ENCODE measurements at places on chromosomes 3 and 15.

DNA sequence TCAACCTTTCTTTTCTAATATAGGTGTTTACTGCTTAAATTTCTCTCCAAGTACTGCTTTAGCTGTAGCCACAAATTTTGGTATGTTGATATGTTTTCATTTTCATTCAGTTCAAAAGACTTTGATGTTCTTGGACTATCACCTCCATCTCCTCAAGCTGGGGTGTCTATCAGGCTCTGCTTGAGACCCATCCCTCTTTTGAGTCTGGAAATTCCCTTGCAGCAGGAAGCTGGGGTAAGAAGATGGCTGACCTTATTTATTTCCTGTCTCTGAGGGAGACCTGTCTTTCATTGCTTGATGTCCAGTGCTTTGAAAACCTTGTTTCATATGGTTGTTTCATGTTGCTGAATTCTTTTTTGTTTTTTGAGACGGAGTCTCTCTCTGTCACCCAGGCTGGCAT is 60.5 kb upstream of the ADPGK start:
- no peak for DNase-seq

DNA sequence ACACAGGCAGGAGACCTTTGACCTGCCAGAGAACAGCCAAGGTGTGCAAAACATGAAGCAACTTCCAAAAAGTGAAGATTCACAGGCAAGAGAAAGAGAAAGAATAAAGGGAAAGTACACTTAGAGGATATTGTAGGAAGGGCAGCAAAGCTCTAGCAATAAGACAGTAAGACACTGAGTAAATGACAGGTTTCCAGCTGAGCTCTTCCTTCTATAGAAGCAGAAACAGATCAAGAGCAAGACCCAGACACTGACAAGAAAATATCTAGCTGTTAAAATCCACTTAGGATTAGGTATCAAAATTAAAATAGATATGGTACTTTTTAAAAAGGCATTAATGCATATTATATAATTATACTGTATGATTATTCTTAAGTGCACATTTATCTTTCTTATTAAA is 333.4 kb downstream of the RAP2B start:
- DNase-seq = no peak

- DNase-seq = no peak
These were observed 658.8 kb downstream of the EDEM1 start for GRCh38 chr3:5846261-5846660.

DNA sequence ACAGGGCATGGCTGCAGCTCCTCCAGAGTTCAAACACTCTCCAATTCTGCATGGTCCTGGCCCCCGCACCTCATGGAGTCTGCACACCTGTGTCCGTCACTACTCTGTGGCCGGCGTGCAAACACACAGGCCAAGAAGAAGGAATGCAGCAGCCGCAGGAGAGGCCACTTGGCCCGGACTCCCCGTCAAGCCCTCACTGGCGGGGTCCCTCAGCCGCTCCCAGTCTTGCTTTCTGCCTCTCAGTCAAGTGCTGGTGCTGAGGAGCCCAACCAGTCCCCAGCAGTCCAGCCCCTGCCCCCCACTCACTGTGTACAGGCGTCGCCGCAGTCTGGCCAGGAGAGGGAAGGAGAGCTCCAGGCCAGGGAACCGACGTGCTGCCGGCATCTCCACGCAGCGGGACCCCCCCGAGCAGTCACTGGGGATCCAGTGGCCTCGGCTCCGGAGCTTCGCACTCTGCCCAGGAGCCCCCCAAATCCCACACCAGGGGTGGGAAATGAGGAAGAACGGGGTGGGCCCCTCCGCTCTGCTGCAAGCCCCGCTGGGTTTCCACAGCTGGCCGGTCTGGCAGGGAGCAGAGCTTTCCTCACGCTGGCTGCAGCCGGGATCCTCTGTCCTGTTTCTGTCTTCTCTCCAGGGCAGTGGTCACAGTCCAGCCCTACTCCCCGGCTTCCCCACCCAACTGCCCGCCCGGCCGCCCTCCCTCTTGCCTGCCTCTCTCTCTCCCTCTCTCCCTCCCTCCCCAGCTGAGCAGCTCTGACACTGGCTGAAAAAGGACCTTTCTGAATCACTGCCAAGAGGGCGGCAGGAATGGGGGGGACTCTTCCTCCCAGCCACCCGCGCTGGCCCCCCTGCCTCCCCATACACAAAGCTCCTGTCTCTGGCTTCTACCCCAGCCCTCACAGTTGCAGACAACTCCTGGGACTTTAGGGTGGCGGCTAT is 16.0 kb downstream of the TNK2 start:
- DNase-seq = no peak

DNA sequence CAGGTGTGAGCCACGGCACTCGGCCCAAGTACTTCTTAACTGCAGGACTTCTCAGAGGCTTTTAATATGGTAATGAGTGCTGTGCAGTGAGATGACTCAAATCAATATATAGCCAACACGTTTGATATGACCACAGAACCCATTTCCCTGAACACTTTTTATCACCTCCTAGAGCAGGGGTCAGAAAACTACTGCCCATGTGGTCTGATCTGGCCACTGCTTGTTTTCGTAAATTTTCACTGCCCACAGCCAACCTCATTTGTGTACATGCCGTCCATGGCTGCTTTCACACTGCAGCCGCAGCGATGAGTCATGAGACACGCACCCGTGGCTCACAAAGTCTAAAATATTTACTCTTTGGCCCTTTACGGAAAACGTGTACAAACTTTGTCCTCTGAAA is 179.2 kb downstream of the RORA start:
- DNase-seq = no peak

DNA sequence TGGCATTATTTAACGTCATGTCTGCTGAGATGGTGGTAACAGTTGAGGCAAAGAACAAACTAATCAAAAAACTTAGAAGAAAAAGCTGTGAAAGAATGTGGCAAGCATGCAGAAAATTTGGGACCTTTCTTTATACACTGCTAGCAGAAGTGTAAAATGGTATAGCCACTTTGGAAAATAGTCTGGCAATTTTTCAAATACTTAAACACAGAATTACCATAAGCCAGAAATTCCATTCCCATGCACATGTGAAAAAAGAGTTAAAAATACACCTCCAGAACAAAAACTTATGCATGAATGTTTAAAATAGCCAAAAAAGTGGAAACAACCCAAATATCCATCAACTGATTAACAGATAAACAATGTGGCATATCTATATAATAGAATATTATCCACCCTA is 613.3 kb downstream of the TBL1XR1 start:
- no peak for DNase-seq

DNA sequence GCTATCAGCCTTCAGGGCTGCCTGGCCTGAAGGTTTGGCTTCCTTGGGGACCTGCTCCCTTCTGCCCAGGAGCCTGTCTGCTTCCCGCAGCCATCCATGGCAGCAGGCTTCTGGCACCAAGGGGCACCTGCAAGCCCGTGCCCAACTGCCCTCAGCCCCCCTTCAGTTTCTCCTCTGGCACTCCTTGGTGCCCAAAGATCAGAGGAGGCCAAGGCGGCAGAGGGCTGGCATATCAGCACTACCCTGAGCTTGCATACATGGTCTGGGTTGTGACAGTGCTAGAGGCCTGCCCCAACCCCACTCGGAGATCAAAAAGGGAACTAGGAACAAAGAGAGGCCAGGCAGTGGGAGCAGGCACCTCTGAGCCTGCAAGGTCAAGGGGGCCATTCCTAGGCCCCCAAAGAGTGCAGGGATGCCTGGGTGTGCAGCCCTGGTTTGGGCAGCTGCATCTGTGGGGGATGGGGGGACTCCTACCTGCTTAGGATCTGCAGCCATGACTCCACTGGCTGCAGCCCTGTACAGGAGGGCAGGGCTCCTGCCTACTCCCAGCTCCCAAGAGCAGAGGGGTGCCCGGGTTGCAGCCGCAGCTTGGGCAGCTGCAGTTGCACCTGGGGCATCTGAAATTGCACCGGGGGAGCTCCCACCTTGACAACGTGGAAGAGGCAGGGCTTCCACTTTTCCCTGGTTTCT is 76.2 kb upstream of the TP63 start:
- no peak for DNase-seq

DNA sequence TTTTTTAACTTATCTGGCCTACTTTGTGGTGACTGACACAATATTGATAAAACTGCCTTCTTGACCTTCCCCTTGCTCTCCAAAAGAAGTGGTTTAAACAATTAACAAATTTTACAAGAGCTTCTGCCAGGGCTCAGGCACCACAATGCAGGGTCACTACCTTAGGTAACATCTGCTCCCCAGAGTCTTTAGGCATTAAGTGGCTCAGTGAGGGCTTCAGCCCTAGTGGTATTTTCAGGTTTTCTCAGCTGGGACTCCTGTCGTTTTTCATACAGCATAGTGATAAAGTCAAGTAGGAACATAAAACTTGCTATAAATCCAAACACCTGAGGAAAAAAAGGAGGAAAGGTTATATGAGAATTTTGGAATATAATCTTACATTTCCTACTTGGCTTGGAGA is 18.9 kb downstream of the CMTM6 start:
- no peak for DNase-seq

- DNase-seq = no peak
These were observed 93.3 kb downstream of the SEMA5B start for GRCh38 chr3:122934251-122934650.

GRCh38 chr3:48002787-48003186 is 13.4 kb downstream of the MAP4 start:
- DNase-seq = no peak

DNA sequence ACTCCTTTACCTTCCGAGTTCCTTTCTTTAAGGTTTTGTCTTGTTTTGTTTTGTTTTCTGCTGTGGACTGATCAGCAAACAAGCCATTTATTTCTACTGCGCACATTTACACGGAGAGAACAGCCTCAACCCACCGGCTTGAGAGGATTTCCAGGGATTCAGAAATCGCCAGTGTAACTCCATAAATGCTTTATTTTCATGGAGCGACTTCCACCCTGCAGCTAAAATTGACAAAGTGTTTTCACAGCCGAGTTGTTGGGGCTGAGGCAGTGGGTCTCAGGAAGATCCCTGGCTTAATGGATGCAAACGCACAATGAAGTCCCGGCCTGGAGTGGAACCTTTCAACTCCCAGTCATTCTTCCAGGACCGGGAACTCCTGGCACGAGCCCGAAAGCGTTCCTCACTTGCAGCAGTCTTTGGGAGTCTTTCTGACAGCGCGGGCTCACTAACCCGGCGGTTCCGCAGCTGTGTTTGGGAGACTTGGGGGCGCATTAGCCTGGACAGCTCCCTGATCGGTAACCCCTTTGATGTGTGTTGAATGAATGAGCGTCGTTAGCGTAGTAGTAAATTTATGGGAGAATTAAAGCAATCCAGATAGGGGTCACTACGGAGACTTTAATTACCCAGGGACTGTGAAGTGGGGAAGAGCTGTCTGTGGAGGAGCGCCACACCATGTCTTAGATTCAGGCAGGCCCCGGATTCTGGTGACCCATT is 785 bp upstream of the MYRIP start:
- DNase-seq = no peak

GRCh38 chr15:70714565-70714964 is 48.8 kb downstream of the UACA start:
- DNase-seq = no peak

GRCh38 chr3:115399750-115400149 is 223.6 kb upstream of the GAP43 start:
- DNase-seq = no peak

- no peak for DNase-seq
These were observed 5.5 kb upstream of the TSPAN3 start for GRCh38 chr15:77076323-77076915.

DNA sequence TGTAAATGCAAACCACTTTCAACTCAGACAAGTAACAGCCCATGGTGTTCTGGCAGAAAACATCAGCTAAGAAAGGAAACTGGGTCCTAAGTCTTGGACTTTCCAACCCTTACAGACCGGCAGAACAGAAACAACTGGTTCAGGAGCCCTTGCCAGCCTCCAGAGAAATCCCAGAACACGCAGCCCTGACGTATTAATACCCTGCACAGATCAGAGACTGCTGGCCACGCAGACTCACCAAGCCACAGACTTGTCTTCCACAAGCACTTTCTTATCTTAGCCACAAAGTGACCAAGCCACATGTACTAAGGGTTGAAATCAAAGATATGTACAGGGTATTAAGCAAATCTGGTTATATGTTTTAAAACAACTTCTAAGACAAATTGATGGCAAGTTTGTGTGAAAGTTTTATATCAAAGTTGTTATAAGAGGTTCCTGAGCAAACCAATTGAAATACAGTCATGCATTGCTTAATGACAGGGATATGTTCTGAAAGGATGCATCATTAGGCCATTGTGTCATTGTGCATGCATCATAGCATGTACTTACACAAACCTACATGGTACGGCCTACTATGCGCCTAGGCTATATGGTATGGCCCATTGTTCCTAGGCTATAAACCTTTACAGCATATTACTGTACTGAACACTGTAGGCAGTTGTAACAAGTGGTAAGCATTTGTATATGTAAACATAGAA is 36.8 kb downstream of the BTD start:
- no peak for DNase-seq

DNA sequence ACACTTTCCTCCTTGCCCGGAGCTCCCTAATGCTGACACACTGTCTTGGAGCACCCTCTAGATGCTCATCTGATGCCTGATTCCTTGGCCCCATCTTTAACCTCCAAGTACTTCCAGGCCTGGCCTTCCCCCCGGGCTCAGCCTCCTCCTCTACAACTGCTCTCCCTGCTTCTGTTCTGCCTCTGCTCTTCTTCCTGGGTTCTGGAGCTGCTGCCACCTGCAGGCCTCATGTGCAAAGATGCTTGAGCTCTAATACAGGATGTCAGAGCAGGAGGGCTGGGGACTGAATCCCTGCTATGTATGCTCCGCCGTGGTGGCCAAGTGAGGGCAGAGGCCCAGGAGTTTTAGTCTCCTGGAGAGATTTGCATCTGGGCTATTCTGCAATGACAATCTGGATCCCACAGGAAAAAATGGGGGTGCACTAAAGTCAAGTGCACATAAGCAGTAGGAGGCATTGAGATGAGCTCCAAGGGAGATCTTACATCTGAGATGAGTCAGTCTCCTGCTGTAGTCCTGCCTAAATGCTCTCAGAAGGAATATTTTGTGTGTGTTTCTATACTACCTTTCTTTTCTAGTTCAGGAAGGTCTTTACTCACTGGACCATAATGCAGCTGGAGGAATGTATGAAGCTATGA is 296.3 kb downstream of the UACA start:
- peak; percentile 53 for DNase-seq

DNA sequence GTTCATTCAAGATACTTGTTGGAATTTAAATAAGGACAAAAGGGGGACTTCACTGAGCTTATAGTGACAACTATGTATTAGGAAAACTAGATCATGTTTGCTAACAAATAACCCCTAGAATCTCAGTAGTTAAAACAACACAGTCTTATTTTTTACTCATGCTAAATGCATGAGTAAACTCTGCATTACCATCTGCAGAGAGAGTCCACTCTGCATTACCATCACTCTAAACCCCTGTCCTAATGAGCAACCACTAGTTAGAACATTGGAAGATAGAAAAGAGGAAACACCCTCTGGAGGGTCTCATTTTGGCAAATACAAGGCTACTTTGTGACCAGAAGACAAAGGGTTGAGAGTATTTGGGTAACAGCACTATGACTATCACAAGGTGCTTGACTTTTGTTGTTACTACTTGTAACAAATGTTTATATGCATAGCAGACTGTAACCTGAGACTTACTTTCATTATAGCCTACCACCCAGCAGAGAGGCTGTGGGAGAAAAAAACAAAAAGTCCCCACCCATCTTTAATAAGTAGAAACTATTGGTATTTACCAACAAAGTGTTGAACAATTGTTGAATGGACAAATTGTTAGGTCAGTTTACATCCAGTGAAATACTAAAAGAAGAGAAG is 99.1 kb downstream of the OXSM start:
- DNase-seq = no peak
